Stimulated activated CD4-positive, alpha-beta T cell treated with anti-CD3 and anti-CD28 coated beads, Interleukin-2, amount 100 ng/mL, for 4 hours (primary cell): ENCODE measurements at places on chromosomes 5 and 9.

DNA sequence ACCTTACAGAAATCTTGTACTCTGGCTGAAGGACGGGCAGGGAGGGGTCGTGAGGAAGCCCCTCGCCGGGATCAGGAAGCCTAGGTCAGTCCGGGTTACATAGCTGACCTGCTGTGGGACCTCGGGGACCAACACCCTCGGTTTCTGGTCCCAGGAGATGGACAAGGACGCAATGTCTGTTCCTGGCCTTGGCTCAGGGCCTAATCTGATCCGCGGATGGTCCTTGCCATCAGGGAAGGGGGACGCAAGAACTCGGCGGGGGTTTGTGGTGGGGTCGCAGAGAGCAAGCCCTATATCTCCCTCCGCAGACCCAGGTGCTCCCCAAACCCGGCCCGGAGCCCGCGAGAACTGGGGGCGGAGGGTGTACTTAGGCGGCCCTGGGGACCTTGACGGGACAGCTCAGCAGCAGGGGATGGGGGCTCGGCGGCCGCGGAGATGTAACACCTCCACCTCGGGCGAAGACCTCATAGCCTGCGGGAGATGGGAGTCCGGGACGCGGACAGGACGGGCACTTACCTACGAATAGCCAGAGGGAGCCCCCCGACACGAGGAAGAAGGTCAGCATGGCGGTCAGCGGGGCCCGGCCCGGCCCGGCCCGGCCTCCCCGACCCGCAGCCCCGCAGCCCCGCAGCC is 353 bp downstream of the ACSL6 start:
- no peak for DNase-seq

GRCh38 chr5:135440916-135441315 is 6.2 kb downstream of the DCANP1 start:
- no peak for DNase-seq

- DNase-seq = no peak
Observed at GRCh38 chr5:148541054-148541835, 113.1 kb downstream of the HTR4 start.

GRCh38 chr9:128339761-128340690 is at the start of gene SLC27A4:
Gene SLC27A4, plus strand, starts transcription at chr9:128340527. Its CDS starts 2,606 bp downstream, at chr9:128343133.
- DNase-seq = peak; percentile 68

GRCh38 chr9:88936668-88937067 is 54.6 kb upstream of the S1PR3 start:
- no peak for DNase-seq

GRCh38 chr5:79255786-79256557 is 20.0 kb downstream of the JMY start:
- DNase-seq = no peak
